ENCODE measurements at places on chromosomes 2 and 18.
A peak's percentile ranks its signal among the peaks of the same experiment; 100 is the strongest.

DNA sequence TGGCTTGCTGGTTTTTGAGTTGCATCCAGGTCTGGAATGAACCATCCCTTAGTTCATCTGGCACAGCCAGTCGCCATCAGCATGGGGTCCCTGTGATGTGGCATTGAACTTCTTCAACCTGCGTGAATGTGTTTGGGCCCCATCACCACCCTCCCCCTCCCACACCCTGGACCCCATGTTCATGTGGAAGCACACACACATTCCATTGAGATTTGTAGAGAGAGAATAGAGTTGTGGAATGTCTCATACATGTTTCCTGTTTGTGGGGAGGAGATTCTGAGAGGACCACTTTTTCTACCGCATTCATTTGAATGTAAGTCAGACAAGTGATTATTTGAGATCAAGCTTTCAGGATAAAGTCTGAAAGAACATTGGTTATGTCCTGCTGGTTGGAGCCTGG is 117.6 kb upstream of the EML6 start:
- no peak for DNase-seq

DNA sequence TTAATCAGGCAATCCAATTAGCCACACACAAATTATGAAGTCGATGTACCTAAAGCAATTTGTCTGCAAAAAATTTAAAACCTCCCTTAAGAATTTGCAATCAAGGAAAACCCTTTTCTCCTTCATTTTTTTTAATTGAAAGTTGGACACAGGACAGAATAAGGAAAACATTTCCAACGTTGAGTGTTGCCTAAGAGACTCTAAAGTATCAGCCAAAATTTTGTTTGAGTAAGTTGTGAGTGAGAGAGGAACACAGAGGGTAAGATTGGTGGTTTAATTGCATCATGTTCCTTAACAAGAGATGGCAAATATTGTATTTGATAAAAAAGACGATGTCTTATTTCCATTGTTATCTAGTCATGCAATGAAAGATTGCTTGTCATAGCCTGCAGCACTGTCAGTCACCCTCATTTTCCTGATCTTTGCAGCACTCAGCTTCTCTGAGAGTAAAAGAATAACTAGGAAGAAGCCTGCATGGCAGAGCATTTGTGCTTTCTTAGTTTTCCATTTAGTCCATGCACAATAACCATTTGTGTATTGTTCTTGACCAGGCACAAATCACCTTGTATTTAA is 115.5 kb downstream of the ICOS start:
- DNase-seq = no peak

GRCh38 chr2:65435625-65436168 is 3.3 kb upstream of the SPRED2 start:
- DNase-seq = peak; percentile 85

GRCh38 chr2:179788104-179788503 is 73.3 kb downstream of the ZNF385B start:
- no peak for DNase-seq

DNA sequence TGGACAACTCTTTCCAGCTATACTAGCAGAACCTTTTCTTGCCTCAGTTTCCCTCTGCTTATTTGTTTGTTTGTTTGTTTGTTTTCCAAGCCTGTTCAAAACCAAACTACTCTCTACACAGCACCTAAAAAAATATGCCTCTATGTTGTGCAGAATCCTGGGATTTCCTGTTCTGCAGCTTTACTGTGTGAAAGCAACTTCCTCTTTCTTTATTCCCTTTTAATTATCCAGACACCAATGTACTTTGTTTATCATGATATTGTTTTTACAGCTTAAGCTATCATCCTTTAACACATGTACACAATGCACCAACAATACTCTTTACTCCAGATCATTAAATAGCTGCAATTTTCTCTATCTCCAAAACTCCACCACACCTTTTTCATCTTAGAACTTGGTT is 259.5 kb downstream of the EPHA4 start:
- no peak for DNase-seq

- DNase-seq = no peak
These were observed 490.5 kb upstream of the MEX3C start for GRCh38 chr18:51687845-51688585.

- DNase-seq = no peak
These were observed 24.8 kb downstream of the LRRFIP1 start for GRCh38 chr2:237652181-237652580.

- no peak for DNase-seq
These were observed 52.6 kb upstream of the GALR1 start for GRCh38 chr18:77197073-77197472.

- no peak for DNase-seq
These were observed 110.7 kb downstream of the COLEC12 start for GRCh38 chr18:389658-390357.

DNA sequence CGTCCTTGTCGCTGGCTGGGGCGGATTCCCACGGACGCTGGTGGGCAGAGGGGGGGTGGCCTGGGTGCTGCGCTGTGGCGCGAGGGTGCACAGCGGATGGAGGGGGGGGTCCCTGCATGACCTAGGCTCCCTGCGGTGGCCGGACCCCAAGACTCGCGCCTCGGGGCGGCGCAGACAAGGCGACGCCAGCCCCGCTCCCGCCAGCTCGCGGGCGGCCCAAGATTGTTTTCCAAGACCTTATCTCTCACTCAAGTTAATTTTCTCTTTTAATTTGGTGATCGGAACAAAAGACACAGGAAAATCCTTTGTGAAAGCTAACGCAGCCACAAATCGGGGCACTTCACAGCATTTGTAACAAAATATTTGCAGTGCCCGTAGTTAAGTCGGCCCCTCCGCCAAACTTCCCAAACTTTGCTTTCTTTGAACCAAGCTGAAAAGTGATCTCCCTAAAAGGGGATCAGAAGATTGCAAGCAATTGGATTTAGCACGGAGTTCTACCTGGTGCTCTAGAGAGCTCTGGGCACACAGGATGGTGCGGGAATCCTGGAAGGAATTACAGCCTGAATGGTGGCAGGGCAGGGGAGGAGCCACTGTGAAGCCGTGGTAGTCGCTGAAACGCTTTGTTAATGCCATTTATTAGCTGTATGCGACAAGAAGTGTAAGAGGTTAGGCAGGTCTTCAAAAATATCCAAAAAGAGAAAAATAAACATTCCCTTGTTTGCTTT is 4.8 kb upstream of the ID2 start:
- DNase-seq = no peak

DNA sequence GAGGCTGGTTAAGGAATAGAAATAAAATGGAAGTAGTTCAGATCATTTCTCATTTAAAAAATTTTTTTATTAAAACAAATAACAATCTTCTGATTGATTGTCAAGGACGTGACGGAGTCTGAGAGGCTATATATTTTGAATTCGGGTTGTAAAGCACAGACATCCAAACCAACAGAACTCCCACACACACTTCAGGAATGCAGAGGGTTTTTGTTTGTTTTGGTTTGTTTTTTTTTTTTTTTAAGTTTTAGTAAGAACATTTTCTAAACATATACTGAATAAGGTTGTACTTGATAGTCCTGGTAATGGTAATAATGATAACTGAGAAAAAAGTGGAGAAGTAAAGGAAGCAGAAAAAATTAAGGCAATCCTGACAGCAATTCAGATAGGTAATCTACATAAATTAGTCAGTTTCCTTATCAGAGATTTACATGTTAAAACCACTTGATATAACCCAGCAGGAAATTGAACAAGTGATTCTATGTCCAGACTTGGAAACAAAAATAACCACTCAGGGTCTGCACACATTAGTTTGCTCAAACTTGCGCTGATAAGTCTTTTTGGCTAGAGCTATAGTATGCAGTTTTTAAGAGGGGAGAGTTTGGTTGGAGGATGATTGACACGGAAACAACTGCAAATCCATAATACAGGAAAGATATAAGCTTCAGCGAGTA is 51.5 kb upstream of the CTAGE1 start:
- DNase-seq = no peak

DNA sequence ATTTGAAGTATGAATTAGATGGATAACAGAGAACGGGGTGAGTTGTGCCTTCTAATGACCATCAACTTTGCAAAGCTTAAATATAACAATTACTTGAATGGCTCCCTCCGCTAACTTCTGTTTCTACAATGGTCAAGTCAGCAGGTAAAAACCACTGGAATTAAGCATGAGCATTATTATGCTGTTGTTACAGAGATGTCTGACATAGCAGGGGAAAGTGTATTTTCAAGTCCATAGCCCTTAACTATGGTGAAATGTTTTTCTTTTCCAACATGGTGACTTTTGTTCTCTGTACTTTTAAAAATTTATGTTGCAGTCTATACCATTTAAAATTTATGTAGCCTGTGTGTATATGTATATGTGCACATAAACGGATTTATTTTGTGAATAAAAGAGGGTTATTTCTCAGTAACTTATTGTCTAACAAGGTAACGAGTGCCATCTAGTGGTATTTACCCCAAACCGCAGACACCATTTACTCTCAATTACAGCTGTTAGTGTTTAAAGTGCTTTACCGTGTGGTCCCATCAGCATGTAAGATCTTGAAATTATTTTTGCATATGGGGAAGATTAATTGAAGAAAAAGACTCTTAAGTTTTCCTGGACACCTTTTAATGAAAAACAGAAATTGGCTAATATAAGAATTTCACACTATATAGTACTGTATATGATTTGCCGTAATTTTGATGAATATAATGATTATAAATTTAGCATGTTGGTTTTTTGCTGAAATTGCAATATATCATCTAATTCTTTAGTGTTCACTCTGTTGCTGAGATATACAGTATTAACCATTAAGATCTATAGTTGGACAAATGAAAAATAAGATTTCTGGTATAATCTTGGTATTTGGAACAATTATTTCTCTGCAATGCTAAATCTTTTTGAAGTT is 78.2 kb downstream of the UBE2E3 start:
- DNase-seq = no peak

GRCh38 chr2:120245520-120246332 is 6.9 kb upstream of the RALB start:
- no peak for DNase-seq

GRCh38 chr2:112679484-112679883 is 33.7 kb downstream of the SLC20A1 start:
- peak; percentile 28 for DNase-seq

- DNase-seq = no peak
These were observed 148.4 kb upstream of the PXDN start for GRCh38 chr2:1892529-1893250.

DNA sequence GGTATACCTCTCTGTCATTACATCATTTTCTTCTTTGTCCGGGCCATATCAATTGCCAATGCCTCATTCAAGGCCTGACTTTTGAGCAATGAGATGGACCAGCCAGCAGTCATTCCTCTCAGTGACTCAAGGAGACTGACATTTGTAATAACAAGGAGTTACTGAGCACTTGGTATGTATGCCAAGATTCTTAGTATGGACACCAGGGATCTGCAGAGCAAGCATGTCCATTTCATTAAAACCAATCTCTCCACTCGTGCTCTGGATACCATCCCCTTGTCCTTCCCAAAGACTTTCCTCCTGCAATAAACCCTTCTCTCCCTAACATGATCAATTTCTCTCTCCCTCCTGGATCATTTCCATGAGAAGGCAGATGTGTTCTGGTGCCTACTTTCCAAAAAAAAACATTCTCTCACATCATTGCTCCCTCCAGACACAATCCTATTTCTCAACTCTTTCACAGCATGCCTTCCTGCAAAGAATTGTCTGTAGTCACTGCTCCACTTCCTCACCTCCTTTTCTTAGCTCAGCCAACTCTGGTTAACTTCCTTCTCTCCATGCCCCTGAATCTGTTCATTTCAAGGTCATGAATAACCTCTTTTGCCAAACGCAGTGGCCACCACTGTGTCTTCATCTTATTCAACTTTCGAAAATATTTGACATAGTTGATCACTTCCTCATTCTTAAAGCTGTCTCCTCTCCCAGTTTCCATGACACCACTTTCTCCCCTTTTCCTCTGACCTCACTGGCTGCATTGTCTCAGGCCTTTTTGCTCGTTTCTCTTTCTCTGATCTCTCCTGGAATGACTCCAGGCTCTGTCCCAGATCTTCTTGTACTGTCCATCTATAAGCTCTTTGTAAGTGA is 102.8 kb upstream of the CYP1B1 start:
- DNase-seq = no peak

DNA sequence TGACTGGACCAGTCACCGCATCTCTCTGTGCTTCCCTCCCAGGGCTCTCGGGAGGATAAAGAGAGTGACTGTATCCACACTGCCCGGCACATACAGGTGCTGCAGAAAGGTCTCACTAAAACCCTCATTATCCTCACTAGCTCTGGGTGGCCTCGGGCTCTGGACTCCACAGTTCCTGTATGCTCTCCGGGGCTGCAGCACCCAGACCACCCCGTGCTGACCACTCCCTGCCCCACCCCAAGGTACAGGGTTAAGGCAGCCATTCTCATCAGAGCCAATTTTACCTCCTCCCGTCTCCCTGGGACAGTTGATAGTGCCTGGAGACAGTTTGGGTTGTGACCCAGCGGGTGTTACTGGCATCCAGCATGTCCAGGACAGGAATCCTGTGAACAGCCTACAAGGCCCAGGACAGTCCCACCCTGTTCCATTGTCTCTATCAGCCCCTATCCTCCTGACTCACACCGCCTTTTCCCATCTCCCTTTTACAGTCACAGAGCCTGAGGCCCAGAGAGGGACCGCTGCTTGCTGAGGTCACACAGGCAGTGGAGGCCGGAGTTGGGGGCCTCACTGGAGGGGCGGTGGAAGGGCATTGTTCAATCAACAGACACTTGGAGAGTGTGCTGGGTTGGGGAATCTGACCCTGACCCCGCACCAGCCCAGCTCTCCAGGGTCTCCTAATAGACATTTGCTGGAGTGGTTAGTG is 1.7 kb downstream of the ZAP70 start:
- DNase-seq = no peak

DNA sequence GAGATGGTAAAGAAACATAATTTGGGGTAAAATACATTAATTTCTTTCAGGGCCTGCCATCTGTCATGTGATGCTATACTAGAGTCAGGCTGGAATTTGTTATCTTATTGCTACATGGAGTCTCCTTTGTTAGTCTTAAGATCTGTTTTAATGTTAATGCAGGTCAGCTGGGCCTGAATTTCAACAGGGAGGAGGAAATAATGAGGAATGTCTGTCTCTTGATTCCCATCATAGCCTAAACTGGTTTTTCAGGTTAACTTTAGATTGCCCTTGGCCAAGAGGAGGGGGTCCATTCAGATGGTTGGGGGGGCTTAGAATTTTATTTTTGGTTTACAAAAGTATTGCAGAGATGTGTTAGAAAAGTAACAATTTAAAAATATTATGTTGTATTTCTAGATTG is 19.0 kb upstream of the FEZ2 start:
- DNase-seq = no peak

DNA sequence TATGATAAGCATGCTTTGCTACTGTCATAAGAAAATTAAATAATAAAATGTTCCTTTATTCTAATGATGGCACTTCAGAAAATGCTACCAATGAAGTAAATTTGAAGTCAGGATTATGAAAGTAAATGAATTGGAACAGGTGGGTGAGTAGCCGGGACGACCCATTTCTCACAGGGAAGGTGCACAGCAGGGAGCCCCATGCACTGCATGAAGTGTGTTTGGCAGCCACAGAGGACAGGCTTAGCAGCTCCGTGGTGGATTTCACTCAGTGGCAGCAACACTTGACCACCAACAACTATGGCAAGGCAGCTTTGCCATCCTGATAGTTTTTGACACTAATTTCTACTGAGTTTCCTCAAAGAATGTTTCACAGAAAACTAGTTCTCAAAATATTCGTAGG is 146.3 kb downstream of the ATL2 start:
- no peak for DNase-seq

- no peak for DNase-seq
These were observed 240.9 kb downstream of the MYCN start for GRCh38 chr2:16181062-16181740.
